ENCODE measurements at places on chromosomes 7 and 10. TPM values are rescaled to one million over a fixed set of nuclear protein-coding genes. Genes with fewer than 3 reads are reported as not detected.

CNOT4 gene
- 11.4 TPM for total RNA-seq

CFAP70 gene
- total RNA-seq = 0.18 TPM

CYP26C1 gene
- not detected for total RNA-seq

GPR85 gene
- not detected for total RNA-seq

GPER1 gene
- 1.2 TPM for total RNA-seq
